ENCODE measurements at places on chromosomes 5 and 9.
A peak's percentile ranks its signal among the peaks of the same experiment; 100 is the strongest.

- DNase-seq = no peak
Measured at GRCh38 chr5:123097483-123097870, 8.4 kb downstream of the PRDM6 start.

DNA sequence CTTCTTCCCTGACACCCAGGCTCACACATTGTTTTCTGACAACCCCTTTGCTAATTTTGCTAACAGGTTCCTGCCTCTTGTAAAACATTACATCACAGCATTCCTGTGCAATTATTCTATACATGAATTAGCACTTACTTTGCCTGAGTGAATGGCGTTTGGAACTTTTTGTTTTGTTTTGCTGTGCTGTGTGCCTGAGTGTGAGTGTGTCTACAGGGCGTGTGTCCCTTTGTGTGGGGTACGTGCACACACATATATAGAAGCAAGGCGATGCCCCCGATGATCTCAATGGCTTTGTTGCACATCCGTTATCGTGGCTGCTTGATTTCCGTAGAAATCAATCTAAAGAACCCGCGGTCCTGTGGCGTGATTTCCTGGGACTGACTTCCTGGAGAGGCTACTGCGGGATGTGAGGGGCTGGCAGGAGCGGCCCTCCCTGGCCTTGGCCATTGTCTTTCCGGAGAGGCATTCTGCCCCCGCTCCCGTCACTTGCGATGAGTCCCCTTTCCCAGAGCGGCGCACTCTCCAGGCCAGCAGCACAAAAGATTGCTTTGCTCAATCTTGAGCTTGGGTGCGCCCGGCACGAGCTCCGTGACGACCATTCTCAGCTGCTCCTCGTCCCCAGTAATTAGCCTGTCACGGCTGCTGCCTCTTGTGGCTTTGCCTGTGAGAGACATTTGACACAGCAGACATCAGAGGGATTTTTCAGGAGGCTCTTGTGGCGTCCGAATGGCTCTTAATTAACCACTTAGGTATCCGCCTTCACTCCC lies 398.1 kb upstream of the IRX1 start:
- DNase-seq = peak; percentile 29

- DNase-seq = no peak
Measured at GRCh38 chr9:75451045-75451444, 362.7 kb downstream of the OSTF1 start.

GRCh38 chr5:119333421-119333851 lies 22.4 kb upstream of the TNFAIP8 start:
- no peak for DNase-seq
